CMK (cell line): ENCODE measurements at places on chromosomes 1 and 21.

GRCh38 chr1:205483372-205483771 is 21.1 kb upstream of the CDK18 start:
- no peak for DNase-seq

DNA sequence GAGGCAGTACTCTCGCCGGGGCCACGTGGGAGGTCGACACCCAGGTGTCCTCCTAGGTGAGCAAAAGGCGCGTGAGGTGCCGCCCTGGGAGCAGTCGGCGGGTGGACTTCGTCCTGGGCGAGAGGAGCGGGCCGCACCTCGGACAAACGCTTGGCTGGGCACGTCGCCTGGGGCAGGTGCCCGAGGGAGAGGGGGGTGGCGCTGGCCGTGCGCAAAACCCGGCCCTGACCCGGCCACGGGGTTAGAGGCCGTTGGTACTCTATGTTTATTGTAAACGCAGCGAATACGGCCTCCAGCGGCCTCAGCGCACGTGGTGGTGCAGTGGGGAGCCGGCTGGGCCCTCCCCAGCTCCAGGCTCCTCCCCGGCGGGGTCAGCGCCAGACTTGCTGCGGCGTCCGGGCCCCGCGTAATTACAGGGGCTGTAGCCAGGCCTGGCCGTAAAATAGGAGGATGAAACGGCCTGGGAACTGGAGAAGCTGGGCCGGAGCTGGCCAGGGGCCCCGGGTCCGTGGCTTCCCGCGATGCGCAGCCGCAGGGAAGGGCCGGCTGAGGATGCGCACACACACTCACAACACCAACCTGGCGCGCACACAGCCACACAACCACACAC is 1.6 kb upstream of the EFNA1 start:
- DNase-seq: no peak

DNA sequence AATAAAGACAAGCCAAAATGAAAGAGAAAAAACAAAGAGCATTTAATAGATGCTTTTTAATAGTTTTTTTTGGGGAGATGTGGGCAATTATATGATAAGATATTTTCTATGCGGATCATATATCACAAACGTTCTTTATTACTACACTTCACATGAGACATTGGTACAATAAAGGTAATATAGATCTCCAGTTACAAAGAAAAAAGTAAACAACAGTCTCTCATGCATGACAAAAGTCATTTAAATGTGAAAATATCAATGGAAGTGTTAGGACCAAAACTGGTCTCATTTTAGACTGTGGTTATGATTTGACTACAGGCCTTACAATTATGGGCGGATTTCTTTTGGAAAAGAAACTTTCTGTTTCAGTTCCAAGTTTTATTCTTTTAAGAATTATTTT is 687.0 kb downstream of the ADGRL2 start:
- no peak for DNase-seq

GRCh38 chr1:48047116-48047515 is 49.9 kb upstream of the TRABD2B start:
- no peak for DNase-seq

GRCh38 chr21:16496609-16497008 is 766.8 kb downstream of the USP25 start:
- DNase-seq: no peak

GRCh38 chr1:202133001-202133400 is 10.3 kb downstream of the GPR37L1 start:
- DNase-seq: no peak

- no peak for DNase-seq
These were observed 296.0 kb downstream of the HHAT start for GRCh38 chr1:210624722-210625121.

- DNase-seq: no peak
These were observed 305.2 kb upstream of the FMN2 start for GRCh38 chr1:239786464-239786863.

DNA sequence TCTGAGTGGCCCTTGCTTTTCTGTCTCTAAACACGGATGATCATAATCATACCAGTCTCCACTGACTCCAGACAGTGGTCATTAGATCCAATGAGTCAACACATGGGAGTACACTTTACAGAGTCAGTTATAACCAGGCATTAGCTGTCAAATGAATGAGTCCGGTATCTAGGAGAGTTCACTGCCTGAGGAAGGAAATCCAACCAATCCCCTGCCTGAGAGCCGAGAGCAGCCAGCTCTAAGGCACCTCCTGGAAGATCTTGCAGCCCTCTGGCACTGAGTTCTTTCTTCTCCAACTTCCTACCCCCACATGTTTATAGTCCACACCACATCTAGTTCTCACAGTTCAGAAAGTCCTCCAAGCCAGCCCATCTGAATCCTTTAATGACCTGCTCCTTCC is 29.4 kb upstream of the RBM15 start:
- DNase-seq: no peak

DNA sequence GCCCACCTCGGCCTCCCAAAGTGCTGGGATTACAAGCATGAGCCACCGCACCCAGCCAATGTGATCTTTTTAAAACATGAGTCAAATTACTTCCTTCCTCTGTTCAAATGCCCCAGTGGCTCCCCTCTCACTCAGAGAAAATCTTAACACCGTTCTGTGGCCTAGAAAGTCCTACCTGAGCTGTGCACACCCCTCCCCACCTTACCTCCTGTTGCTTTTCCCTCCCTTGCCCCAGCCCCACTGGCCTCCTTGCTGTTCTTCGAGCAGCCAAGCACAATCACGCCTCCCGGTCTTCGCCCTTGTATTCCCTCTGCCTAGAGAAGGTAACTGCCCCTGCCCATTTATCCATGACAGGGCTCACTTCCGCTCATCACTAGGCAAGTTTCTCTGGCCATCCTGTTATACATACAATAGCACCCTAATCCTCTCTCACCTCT is 62.6 kb upstream of the RPL11 start:
- DNase-seq: no peak

DNA sequence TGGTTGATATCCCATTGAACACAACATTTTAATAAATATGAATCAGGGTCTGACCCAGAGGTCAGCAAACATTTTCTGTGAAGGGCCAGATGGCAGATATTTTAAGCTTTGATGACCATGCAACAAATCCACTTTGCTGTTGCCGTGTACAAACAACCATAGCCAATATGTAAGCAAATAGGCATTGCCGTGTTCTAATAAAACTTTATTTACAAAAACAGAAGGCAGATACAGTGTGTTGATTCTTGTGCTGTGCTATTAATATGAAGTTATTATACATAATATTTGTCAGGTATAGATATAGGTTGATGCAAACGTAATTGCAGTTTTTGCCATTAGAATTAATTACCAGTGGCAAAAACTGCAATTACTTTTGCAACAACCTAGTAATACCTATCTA is 8.8 kb upstream of the XCL1 start:
- no peak for DNase-seq

DNA sequence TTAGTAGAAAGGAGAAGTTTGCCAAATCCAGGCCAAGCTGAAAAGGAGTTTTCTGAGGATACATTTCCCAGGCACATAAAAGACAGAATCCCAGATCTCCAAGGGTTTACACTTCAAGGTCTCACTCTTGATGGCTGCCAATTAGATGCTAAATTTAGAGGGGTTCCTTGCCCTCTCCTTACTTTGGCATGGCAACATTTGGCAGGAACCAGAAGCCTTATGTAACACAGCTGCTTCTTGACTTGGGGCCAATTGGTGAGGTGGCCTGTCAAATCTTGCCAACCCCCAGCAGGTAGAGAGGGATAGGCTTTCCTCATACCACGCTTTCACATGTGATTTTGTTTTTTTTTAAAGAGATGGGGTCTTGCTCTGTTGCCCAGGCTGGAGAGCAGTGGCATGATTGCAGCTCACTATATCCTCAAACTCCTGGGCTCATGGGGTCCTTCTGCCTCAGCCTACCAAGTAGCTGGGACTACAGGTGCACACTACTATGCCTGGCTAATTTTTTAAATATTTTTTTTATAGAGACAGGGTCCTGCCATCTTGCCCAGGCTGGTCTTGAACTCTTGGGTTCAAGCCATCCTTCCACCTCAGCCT is 25.2 kb upstream of the NKAIN1 start:
- DNase-seq: no peak

GRCh38 chr1:204314171-204314892 is 45.4 kb downstream of the PLEKHA6 start:
- DNase-seq: no peak

DNA sequence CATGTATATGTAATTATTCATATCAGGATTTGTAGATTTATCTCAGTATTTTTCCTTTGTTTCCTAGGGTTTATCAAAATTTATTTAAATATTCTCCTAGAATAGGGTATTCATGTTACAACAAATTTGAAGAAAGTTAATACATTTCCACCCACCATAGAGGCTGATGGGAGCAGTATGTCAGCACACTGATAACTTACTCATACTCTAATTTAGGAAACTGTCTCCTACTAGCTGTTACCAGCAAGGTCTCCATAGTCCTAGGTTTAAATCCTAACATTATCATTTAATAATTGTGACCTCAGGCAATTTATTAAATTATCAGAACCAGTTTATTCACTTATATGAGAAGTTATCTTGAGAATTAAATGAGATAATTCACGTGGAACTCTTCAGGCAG is 127.0 kb downstream of the USP25 start:
- DNase-seq: no peak

GRCh38 chr21:45941717-45942546 is 39.6 kb upstream of the COL6A1 start:
- no peak for DNase-seq

DNA sequence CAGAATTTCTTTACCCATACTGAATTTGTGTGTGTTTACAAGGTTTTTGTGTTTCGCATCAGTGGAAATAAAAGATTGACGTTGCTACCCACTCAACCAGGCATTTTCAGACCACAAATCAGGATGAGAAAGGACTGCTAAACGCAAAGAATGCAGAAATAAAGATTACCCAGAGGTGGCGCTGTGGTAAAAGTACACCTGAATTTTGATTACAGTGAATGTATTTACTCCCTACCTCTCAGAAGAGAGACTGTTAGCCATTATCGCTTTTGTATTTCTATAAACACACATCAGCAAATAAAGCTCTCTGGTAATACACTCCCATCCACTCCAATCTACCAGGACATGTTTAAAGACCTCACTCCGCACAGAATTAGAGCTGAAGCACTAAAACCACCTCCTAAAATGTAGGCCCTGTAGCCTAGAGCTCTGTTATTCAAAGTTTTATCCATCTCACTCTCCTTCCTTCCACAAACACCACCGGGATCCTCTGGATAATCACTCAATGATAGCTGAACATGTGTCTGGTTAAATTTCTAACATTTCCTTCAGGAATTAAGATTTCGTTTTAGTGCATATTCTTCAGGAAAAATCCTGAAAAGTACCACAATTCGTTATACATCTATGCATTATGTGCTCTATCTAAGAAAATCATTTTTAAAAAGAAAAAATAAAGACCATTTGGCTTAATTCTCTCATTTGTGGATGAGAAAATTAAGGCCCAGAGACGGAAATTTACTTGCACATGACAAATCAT is 2.5 kb upstream of the LMO4 start:
- no peak for DNase-seq

GRCh38 chr1:231921646-231922345 is 295.2 kb downstream of the DISC1 start:
- no peak for DNase-seq

DNA sequence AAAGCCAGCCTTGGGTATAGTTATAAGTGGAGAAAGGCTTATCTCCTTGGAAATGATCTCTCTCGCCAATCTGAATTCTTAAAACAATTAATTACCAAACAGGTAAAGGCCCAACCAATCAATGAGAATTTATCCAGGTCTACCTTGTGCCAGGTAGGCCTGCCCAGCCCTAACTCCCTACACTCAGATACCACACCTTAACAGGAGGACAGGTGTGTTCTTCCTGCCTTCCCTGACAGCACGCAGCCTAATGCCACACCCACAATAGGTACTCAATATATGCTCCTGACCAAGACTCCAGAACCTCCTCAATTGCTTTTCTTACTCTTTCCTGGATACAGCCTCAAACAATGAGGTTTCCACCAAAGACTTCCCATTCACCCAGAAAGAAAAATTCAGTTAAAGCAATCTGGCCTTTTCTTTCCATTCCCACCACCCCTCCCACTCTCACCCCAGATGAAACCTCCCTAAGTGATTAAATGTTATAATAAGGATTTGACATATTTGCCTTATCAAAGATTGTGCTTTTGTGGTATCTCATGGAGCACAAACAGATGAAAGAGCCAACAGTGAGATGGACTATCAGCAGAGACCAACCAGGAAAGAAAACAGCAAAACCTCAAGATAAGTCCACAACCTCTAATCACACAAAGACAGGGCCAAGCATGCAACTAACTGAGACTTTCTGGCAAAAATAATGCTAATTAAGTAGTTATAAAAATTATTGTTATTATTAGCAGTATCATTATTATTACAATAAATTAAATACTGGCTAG is 25.6 kb downstream of the TRABD2B start:
- peak; percentile 49 for DNase-seq

DNA sequence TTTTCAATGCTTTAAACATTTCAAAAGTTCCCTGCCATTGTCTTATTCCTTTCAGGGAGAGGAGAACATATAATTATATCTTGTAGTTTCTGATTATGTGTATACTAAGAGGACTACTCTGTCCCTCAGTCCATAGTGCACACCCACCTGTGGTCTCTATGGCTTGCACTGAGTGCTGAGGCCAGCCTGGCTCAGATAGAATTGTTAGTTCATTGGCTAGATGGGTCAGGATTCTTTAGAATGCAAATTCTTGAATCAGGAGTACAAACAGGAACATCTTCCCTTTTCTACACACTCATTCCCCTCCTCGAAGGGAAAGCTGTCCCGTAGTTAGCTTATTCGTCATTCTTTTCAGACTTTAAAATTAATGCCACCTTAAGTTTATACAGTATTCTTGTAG is 8.2 kb downstream of the BACH1 start:
- DNase-seq: no peak
